Activated gamma-delta T cell treated with Interleukin-2 at 50 U/mL for 16 hours (primary cell): ENCODE measurements at places on chromosomes 3 and 15.

- no peak for DNase-seq
These were observed 19.5 kb downstream of the TMOD2 start for GRCh38 chr15:51770902-51771301.

GRCh38 chr3:79154865-79155264, 612.9 kb downstream of the ROBO1 start:
- DNase-seq, result no peak

DNA sequence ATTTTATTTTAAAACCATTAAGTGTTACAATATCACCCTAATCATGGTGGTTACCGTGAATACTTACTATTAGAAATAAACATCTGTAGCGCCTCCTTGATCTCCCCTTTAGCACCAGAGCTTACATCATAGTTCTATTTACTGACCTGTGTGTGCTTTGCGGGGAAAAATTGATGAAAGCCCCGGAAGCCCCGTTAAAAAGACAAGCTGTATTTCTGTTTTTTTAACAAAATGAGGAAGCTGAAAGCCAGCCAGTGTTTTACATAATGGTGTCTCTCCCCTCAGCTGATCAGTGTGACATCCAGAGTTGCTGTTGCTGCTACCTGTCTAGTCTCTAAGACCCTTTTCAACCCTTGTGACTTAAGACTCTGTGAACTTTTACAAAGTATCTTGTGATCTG, 100.8 kb downstream of the OPA1 start:
- no peak for DNase-seq

DNA sequence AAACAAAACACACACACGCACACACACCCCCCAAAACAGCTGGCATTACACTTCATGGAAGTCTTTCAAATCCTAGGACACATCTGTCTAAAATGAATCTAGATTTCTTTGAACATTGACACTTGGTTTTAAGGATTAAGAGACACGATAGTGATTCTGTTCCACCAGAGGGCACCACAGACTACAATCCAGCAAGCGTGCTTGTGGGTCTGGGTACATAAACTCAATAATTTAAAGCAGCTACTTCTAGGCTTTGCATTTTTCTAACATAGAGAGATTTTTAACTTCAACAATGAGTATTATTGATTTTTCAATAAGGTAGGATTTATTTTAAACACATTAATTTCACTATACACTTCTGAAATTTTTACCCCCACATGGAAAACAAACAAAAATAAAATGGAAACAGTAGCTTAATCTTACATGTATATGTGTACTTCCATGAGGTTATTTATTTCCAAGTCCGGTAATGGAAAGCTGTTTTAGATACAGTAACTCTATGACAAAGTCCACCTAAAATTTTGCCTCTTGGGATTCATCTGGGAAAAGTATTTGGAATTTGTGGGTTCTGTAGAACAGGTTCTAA, 564.0 kb upstream of the TGFBR2 start:
- peak; percentile 52 for DNase-seq

DNA sequence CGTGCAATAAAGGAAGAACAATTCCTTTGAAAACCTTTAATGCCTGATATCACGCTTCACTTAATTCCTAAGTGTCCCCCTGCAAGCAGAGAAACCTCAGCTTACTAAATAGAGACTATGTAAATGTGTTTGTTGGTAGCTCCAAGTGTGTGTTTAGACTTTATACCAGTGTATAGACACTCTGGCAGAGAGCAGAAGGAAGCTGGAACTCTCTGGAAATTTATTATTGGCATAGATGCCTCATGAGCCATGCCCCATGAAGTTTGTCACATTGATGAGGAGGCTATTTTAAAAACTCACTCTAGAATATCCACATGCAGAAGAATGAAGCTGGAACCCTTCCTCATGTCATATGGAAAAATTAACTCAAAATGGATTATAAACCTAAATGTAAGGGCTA, 99.9 kb downstream of the THRB start:
- no peak for DNase-seq

- DNase-seq, result no peak
These were observed 262.8 kb upstream of the TBL1XR1 start for GRCh38 chr3:177460047-177460446.

DNA sequence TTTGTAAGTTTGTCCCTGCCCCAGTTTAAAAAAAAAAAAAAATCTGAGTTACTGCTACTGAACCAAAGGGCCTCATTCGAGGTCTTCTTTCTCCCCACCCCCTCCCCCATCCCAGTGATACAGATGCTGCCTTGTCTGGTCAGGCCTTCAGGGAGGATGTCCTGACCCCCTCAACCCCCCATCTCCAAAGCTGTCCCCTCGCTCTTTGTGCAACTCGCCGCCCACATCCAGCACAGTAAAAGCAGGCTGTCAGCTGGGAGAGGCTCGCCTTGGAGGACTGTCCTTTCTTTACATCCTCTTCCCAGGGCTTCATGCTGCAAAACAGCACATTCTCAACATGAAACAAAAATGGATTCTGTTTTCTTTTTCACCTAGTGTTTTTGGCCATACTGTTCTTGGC, 133.4 kb downstream of the VGLL4 start:
- DNase-seq, result no peak
